ENCODE measurements at places on chromosomes 13 and 19. TPM values are rescaled to one million over a fixed set of nuclear protein-coding genes. Genes with fewer than 3 reads are reported as not detected.

DNA sequence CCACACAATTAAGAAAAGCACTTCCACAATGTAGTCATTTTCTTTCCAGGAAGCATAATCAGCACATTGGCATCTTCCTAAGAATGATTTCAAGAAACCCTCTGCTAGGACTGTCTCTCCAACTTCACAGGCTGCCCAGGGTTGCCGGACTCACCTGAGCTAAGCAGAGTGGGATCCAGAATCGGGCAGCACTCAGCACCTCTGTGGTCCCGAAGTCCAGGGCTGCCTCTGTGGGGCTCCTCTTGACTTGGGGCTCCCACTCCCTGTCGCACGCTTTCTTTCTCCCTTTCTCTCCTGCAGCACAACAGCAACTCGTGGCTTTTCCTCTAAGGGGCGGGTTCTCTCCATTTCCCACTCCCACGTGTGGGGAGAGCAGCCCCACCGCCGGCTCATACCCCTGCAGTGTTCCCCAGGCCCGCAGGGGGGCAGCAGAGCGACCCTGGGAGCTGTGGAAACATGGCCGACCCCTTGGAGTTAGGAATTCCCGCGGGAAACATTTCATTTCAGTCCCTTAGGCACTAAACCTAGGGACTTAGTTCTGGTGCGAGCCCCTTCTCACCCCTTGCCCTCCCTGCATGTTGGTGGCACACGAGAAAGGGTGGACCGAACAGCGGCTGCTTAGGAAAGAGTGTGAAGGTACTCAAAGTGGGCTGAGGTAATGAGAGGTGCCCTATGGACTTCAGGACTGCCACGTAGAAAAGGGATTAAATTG lies at the start of gene TMEM272:
Gene TMEM272, minus strand, starts transcription at position 316 of the 712 bp plus-strand sequence. CDS start 6,647 bp downstream, outside the sequence.
- H3K4me3 ChIP-seq: peak within 1 kb of the TSS; percentile 54
- H3K4me1 ChIP-seq: peaks cover 14% of the 10 kb centered on the region
- DNase-seq: peak; percentile 78
- peaks cover 6% of the 10 kb centered on the region for H3K27me3 ChIP-seq
- H3K36me3 ChIP-seq: no peaks in the 10 kb centered on the region

DNA sequence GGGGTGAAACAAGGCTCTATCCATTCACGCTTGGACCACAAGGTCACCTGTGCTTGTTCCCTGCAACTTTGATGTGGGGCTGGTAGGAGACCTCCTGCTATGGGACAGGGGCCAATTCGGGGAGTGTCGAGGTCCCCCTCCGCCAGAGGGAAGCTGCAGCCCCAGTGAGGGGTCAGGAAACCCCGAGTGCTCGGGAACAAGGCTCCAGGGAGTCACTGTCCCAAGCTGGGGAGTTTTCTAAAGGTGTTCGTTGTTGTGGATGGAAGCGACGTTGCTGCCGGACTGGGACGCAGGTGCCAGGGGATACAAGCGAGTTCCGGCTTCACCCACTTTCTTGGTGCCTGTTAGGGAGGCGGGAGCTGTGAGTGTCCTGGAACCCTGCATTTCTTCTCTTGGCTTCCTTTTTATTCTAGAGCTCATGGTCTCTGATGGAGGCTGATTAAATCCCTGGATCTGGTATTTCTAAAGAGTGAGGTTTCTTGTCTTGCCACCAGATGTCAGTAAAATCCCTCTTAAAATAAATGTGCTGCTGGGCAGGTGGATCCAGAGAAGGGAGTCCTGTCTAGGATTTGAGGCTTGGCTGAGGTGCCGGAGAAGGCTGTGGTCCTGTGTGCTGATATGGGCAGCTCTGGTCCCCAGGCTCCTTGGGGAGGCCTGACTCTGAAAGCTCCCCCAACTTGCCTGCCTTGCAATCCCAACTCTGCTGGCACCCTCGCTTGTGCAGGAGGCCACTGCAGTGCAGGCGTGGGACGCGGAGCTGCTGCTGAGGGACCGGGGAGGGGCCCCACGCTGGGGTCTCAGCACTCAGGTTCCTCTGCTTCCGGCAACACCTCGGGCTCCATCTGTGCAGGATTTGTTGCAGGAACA lies 153.9 kb downstream of the TEX29 start:
- no peaks in the 10 kb centered on the region for H3K36me3 ChIP-seq
- no peaks in the 10 kb centered on the region for H3K4me1 ChIP-seq
- DNase-seq: no peak
- H3K27ac ChIP-seq: no peak overlapping the region

SCEL gene
- not detected for total RNA-seq

DNA sequence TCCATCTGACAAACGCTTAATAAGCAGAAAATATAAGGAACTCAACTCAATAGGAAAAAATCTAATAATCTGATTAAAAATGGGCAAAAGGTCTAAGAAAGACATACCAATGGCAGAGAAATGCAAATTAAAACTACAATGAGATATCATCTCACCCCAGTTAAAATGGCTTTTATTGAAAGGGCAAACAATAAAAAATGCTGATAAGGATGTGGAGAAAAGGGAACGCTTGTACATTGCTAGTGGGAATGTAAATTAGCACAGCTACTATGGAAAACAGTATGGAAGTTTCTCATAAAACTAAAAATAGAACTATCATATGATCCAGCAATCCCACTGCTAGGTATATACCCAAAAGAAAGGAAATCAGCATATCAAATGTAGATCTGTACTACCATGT lies 508.8 kb upstream of the GPC6 start:
- no peaks in the 10 kb centered on the region for H3K4me1 ChIP-seq
- no peaks in the 10 kb centered on the region for H3K36me3 ChIP-seq
- H3K27me3 ChIP-seq: no peaks in the 10 kb centered on the region
- no peak overlapping the region for H3K27ac ChIP-seq

- H3K27me3 ChIP-seq: peaks cover 5% of the 10 kb centered on the region
- H3K27ac ChIP-seq: no peak overlapping the region
- no peak for DNase-seq
- H3K4me3 ChIP-seq: no peak overlapping the region
- H3K4me1 ChIP-seq: no peaks in the 10 kb centered on the region
These were observed 251.0 kb downstream of the UQCRFS1 start for GRCh38 chr19:28961772-28962500.

GRCh38 chr19:43784981-43785808 lies 4.4 kb upstream of the KCNN4 start:
- H3K4me1 ChIP-seq: peaks cover 39% of the 10 kb centered on the region
- peaks cover 7% of the 10 kb centered on the region for H3K27me3 ChIP-seq
- peak; percentile 76 for DNase-seq
- peak overlapping the region; percentile 57 for H3K4me3 ChIP-seq
- peaks cover 4% of the 10 kb centered on the region for H3K36me3 ChIP-seq

DNA sequence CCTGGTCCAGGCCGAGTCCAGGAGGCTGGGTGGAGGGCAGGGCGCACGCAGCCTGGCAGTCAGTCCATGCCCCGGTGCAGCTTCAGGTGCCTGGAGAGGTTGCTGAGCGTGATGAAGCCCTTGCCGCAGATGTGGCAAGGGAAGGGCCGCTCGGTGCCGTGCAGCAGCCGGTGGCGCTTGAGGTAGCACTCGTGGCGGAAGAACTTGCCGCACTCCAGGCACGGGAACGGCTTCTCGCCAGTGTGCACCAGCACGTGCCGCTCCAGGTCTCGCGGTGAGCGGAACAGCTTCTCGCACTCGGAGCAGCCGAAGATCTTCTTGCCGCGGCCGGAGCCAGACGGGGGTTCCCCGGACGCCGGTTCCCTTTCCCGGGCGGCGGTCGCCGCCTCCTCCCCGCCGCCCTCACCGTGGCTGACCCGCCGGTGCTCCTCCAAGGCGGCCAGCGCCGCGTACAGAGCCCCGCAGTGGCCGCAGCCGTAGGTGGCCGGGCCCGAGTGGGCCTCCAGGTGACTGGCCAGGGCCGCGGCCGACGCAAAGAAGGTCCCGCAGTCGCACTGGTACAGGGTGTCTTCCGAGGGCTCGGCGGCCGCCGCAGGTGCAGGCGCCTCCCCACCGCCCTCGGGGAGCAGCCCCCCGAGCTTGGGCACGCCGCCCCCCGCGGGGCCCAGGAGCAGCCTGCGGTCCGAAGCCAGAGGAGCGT lies 6.8 kb downstream of the FIZ1 start:
- H3K27ac ChIP-seq: no peak overlapping the region
- no peaks in the 10 kb centered on the region for H3K27me3 ChIP-seq
- H3K36me3 ChIP-seq: peaks cover 37% of the 10 kb centered on the region

TNNT1 gene
- total RNA-seq: 0.47 TPM

DNA sequence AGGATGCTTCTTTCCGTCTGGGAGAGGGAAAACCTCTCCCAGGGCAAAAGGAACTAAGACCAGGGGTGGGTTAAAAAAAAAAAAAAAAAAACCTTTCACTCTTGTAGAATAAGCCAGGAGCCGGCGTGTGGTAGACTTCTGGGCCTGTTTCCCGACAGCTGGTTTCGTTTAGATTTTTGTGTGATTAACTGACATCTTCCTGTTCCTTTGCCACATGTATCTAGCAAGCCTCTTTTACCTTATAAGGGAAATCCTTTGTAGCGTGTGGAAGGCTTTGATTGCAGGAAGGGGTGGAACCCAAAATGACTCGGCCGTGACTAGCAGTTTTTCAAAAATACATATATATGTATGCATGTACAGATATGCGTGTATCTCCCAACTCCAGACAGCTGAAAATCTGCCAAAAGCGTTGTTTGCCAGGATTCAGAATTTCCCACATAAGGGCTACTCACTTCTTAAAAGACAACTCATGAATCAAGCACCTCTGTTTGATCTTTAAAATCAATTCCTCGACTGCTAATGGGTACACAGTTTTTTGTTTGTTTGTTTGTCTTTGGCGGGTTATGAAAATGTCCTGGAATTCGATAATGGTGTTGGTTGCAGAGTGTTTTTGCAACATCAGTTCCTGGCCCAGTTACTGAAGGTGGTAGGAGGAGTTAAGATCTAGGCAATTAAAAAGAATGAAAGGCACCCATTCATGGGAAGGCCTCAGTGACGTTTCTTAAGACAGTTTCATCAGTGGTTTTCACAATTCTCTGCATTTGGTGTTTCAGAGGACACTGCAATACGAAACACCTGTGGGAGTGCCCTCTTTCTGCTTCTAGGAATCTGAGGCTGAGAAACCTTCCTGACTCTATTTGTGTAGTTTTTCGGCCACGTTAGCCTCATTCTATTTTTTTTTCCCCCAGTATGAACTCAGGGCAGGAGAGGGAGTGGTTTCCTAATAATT lies 2.7 kb downstream of the TPM4 start:
- peaks cover 55% of the 10 kb centered on the region for H3K36me3 ChIP-seq
- peaks cover 71% of the 10 kb centered on the region for H3K4me1 ChIP-seq
- peak; percentile 80 for DNase-seq
- peak overlapping the region; percentile 99 for H3K4me3 ChIP-seq
- H3K27me3 ChIP-seq: no peaks in the 10 kb centered on the region
- H3K27ac ChIP-seq: peak overlapping the region; percentile 98

DNA sequence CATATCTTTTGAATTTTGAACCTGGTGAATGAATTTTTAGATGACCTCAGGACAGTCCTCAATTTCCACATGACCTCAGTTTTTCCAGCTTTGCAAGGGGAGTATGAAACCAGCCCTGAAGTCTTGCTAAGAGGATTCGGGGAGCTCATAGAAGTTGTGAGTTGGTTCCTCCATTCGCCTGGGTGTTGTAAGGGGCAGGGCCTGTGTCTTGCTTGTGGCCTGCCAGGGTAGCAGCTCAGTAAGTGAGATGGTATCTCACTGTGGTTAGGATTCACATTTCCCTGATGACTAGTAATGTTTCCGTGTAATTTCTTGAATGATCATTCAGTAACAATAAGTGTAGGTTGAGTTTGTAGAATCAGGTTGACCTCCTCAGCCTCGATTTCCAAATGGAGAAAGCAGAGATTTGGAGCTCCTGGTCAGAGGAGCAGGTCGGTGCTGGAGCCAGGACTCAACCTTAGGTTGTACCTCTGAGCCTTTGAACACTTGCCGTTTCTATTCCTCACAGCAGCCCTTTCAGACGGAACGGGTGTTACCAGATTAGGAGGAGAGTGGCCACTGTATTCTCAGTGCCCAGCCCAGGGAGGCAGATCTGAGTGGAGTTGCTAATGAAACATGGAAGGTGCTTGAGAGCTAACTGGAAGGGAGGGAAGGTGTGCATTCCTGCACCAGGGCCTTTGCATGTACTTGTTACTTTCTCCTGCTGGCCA lies 14.6 kb downstream of the NACC1 start:
- H3K36me3 ChIP-seq: peaks cover 25% of the 10 kb centered on the region
- peak; percentile 81 for DNase-seq
- no peaks in the 10 kb centered on the region for H3K27me3 ChIP-seq
- H3K27ac ChIP-seq: peak overlapping the region; percentile 93
- peaks cover 41% of the 10 kb centered on the region for H3K4me1 ChIP-seq

DNA sequence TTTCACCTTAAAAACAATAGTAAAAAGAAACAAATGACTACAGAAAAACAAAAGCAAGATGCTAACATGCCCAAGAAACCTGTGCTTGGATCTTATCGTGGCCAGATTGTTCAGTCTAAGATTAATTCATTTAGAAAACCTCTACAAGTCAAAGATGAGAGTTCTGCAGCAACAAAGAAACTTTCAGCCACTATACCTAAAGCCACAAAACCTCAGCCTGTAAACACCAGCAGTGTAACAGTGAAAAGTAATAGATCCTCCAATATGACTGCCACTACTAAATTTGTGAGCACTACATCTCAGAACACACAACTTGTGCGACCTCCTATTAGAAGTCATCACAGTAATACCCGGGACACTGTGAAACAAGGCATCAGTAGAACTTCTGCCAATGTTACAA lies 6.0 kb downstream of the CKAP2 start:
- no peak for DNase-seq
- peaks cover 31% of the 10 kb centered on the region for H3K4me1 ChIP-seq
- H3K36me3 ChIP-seq: peaks cover 50% of the 10 kb centered on the region
- no peak overlapping the region for H3K27ac ChIP-seq

TM9SF2 gene
- 51.8 TPM for total RNA-seq

CYSLTR2 gene
- total RNA-seq: 2.2 TPM

DNA sequence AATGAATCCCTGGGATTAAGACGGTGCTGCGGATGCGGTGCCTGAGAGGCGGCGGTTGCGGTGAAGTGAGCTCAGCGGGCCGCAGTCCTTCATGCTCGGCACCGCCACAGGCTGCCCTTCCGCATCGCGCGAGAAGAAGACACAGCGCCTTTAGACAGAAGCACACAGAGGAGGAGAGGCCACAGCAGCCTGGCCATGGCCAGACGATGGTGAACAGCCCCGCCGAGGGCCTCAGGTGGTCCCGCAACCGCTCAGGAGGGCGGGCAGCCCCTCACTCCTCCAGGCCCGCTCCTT lies 459.2 kb downstream of the MYO16 start:
- DNase-seq: no peak
- H3K4me1 ChIP-seq: no peaks in the 10 kb centered on the region
- no peak overlapping the region for H3K4me3 ChIP-seq
- H3K27ac ChIP-seq: no peak overlapping the region
- peaks cover 6% of the 10 kb centered on the region for H3K27me3 ChIP-seq
- H3K36me3 ChIP-seq: no peaks in the 10 kb centered on the region

DNA sequence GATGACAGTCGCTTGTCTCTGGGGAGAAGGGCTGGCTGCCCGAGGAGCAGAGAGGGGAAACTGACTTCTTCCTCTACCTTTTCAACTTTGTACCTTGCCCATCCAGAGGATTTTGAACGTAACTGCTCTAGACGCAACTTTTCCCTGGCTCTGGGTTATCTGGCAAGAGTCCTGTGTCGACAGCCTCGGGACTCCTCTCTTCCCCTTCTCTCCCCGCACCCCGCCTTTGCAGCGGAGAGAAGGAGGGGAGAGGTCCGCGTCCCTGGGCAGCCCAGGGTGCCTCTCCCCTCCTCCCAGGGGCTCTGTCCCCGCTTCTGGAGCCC lies 574 bp downstream of the SH3GL1 start:
- no peak for DNase-seq
- H3K27ac ChIP-seq: peak overlapping the region; percentile 83
- H3K4me3 ChIP-seq: peak overlapping the region; percentile 93
- H3K4me1 ChIP-seq: peaks cover 63% of the 10 kb centered on the region
- peaks cover 38% of the 10 kb centered on the region for H3K36me3 ChIP-seq

- no peak overlapping the region for H3K27ac ChIP-seq
- peaks cover 4% of the 10 kb centered on the region for H3K4me1 ChIP-seq
- no peaks in the 10 kb centered on the region for H3K36me3 ChIP-seq
- no peak overlapping the region for H3K4me3 ChIP-seq
- peaks cover 6% of the 10 kb centered on the region for H3K27me3 ChIP-seq
These were observed 199.4 kb downstream of the ENOX1 start for GRCh38 chr13:43587376-43587775.

Measured in activated CD4-positive, alpha-beta T cell treated with anti-CD3 and anti-CD28 coated beads for 36 hours (primary cell).